Heart left ventricle (tissue), 16 donors: ENCODE measurements at places on chromosomes 16 and 17. TPM values are rescaled to one million over a fixed set of nuclear protein-coding genes. Genes with fewer than 3 reads are reported as not detected.
A peak's percentile ranks its signal among the peaks of the same experiment; 100 is the strongest.

Gene LGALS9B
- not detected for total RNA-seq

GRCh38 chr16:85566561-85567100, 46.5 kb upstream of the GSE1 start:
- DNase-seq, result no peak
- peaks cover 9% of the 10 kb centered on the region for H3K4me1 ChIP-seq
- H3K27me3 ChIP-seq, result no peaks in the 10 kb centered on the region
- H3K27ac ChIP-seq, result no peak overlapping the region
- no peak overlapping the region for H3K4me3 ChIP-seq

DNA sequence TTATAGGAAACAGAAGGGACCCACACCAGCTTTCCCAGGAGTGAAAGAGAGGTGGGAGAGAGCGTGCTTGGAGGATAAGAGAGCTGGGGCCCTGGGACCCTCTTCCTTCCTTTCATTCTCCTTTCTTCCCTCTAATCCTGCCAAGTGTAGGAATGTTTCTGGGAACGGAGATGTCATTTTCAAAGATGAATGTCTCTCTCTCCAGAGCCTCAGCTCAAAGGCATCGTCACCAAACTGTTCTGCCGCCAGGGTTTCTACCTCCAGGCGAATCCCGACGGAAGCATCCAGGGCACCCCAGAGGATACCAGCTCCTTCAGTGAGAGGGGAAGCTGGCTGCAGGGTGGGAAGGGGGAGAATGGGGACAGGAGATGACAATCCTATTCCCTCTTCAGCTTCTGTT, 2.0 kb downstream of the FGF11 start:
- peaks cover 31% of the 10 kb centered on the region for H3K4me1 ChIP-seq
- no peak overlapping the region for H3K27ac ChIP-seq
- no peak overlapping the region for H3K4me3 ChIP-seq
- peaks cover 50% of the 10 kb centered on the region for H3K27me3 ChIP-seq
- DNase-seq, result no peak
- no peaks in the 10 kb centered on the region for H3K36me3 ChIP-seq

DNA sequence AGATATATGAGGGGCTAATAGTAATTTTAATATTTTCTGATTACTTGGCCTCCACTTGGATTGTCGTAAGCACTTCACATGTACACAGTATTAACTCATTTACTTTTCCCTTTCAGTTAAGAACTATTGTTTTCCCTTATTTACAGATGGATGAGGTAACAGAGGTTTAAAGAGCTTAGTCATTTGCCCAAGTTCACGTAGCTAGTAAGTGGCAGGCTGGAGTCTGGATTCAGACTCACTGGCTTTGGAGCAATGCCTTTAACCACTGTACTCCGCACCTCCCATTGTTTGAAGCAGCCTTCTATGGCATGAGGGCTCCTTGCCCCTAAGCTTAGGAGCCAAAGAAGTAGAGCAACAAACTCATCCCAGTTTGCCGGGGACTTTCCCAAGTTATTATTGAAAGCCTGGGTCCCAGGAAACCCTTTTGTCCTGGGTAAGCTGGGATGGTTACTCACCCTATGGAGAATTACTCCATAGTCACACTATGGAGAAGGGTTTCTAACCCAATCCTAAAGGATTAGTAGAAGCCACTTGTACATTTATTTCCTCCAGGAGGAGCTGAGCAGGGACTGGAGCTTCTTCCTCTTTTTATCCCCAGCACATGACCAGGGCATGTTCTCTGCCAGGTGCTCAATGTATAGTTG, 12.3 kb downstream of the FOXL1 start:
- H3K4me3 ChIP-seq, result no peak overlapping the region
- DNase-seq, result no peak
- no peak overlapping the region for H3K27ac ChIP-seq
- no peaks in the 10 kb centered on the region for H3K27me3 ChIP-seq
- H3K4me1 ChIP-seq, result no peaks in the 10 kb centered on the region

DNA sequence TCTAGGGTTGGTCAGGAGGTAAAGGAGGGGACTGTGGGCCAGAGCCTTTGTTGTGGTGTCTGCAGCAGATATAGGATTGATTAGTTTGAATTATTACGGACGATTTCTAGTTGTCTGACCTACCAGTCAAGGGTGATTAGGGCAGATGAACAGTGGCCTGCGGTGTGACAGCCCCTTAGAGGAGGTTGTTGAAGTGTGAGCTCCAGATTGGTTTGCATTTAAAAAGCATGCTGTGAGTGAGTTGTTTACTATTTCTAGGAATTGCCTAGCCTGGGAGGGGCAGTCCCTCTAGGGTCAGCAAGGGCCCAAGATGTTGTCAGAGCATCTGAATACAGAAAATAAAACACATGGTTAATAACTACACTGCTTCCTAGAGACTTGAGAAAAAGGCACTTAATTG, 108.8 kb downstream of the ARHGAP44 start:
- H3K27me3 ChIP-seq, result no peaks in the 10 kb centered on the region
- H3K4me3 ChIP-seq, result no peak overlapping the region
- no peak overlapping the region for H3K27ac ChIP-seq
- DNase-seq, result no peak
- no peaks in the 10 kb centered on the region for H3K36me3 ChIP-seq

Gene ABCA8
- 51.3 TPM for total RNA-seq

Gene TBC1D3B
- total RNA-seq, result 1.4 TPM

DNA sequence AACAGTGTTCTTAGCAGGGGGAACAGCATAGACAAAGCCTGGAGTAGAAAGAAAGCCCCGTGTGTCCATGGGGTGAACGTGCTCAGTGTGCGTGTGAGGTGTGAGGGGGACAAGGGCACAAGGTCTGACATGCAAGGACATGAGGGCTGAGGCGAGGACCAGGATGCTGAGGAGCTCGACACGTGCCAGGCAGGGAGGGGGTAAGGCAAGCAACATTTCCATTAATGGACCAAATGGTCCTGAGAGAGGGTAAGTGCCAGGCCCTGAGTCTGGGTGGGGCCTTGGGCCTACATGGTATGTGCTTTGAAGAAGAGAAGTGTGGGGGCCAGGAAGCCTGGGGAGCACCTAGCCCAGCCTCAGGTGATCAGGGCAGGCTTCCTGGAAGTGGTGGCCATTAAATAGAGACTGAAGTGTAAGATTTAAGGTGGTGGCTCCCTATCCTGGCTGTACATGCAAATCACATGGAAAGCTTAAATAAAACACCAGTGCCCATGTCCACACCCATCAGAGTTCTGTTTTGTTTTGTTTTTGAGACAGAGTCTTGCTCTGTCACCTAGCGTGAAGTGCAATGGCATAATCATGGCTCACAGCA, 29.3 kb downstream of the ADCY7 start:
- DNase-seq, result peak; percentile 11
- no peak overlapping the region for H3K27ac ChIP-seq
- H3K27me3 ChIP-seq, result no peaks in the 10 kb centered on the region
- no peaks in the 10 kb centered on the region for H3K4me1 ChIP-seq

Gene PYY
- total RNA-seq, result not detected

Gene ODAD4
- 0.86 TPM for total RNA-seq
